Stimulated activated CD4-positive, alpha-beta T cell treated with anti-CD3 and anti-CD28 coated beads, Interleukin-2, amount 100 ng/mL, for 24 hours (primary cell): ENCODE measurements at places on chromosomes 5 and 9.

- no peak for DNase-seq
Observed at GRCh38 chr5:32707418-32707997, 3.6 kb upstream of the NPR3 start.

- peak; percentile 54 for DNase-seq
Observed at GRCh38 chr5:119411361-119412278, 40.7 kb upstream of the HSD17B4 start.

GRCh38 chr5:57725658-57726504, 243.3 kb upstream of the ACTBL2 start:
- DNase-seq, result no peak

- DNase-seq, result no peak
Observed at GRCh38 chr9:129669946-129670345, 4.5 kb downstream of the PRRX2 start.

GRCh38 chr5:76339919-76340318, 63.2 kb upstream of the IQGAP2 start:
- DNase-seq, result no peak

DNA sequence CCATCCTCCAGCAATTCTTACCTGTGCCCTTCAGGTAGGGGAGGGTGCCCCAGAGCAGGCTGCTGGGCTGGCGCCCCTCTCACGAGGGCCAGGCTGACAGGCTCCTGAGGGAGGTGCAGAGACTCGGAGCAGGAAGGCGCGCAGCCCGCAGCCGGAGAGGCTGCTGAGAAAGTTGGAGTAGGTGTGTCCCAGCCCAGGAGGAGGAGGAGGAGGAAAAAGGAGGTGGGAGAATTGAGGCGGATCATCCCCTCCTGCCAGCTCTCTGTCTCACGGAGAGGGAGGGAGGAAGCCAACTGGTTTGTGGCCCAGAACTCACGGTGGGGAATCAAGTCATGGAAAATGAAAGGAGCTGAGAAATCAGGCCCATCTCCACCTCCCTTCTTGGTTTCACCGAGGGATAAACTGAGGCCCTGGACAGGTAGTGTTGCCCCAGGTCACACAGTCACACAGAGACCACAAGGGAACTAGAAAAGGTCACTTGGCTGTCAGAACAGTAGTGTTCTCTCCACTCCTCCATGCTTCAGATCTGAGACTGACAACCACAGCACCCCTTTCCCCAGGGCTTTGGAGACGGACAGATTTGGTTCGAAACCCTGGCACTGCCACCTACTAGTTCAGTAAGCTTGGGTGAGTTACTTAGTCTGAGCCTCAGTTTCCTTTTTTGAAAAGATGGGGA, at the start of gene FAT2:
TSS of gene FAT2 (minus strand) at position 188 of the 676 bp plus-strand sequence. CDS start 22,400 bp downstream, outside the sequence.
- DNase-seq, result no peak

DNA sequence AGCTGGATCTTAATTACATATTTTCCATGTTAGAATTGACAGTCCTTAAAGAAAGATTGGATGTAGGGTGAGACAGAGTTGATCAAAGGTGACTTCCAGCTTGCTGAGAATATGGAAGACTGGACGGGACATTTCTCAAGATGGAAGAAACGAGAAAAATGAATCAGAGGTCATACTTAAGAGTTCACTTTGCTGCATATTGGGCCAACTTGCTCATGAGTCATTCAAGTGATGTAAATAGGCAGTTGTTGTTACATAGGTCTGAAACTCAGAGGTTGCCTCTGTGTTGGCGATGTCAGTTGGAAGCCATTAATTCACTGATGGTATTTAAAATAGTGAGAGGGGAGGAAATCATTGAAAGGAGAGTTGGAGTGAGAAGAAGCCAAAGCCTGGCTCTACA, 132.8 kb downstream of the CD180 start:
- no peak for DNase-seq

GRCh38 chr5:97047076-97047475, 95.3 kb downstream of the LIX1 start:
- no peak for DNase-seq

DNA sequence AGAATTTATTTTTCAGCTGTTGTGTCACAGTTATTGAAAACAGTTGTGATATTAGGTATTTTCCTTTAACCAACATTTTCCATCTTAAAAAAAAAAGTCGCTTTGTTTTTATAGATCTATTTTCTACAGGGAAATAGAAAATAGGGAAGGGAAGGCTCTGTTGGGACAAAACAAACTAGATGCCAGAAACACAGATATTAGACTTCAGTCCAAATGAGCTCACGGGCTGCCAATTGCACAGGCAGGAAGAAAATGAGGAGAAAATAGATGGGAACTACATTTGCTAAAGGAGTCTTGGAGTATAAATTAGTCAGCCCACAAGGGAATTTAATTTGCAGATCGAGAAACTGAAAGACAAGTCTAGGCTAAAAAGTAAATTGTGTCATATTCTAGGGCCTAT, 21.4 kb upstream of the ISOC1 start:
- no peak for DNase-seq

GRCh38 chr9:84593352-84593751, 76.2 kb upstream of the NTRK2 start:
- no peak for DNase-seq

GRCh38 chr5:80240368-80240986, 15.4 kb downstream of the SERINC5 start:
- no peak for DNase-seq
